Naive thymus-derived CD8-positive, alpha-beta T cell (primary cell): ENCODE measurements at places on chromosomes 16 and 17. TPM values are rescaled to one million over a fixed set of nuclear protein-coding genes. Genes with fewer than 3 reads are reported as not detected.

SKAP1 gene
- polyA plus RNA-seq = 223 TPM

TMEM88 gene
- not detected for polyA plus RNA-seq

SPN gene
- 92.9 TPM for polyA plus RNA-seq

NAA60 gene
- 44.4 TPM for polyA plus RNA-seq

NOG gene
- polyA plus RNA-seq = 23.4 TPM

SSTR5 gene
- not detected for polyA plus RNA-seq
